ENCODE measurements at places on chromosomes 3 and 15. TPM values are rescaled to one million over a fixed set of nuclear protein-coding genes. Genes with fewer than 3 reads are reported as not detected.

The CMTM8 gene
- total RNA-seq: 6.3 TPM

The RTP1 gene
- not detected for total RNA-seq

The MYZAP gene
- total RNA-seq: 869 TPM

The OIP5 gene
- 0.51 TPM for total RNA-seq

The ZNF860 gene
- total RNA-seq: 0.27 TPM

The MINAR1 gene
- total RNA-seq: 0.05 TPM

The LRRK1 gene
- total RNA-seq: 2.7 TPM

The SLC7A14 gene
- not detected for total RNA-seq

The DUOXA2 gene
- total RNA-seq: not detected

The SMCO1 gene
- 78.6 TPM for total RNA-seq

The PARP16 gene
- 4.9 TPM for total RNA-seq
